ENCODE measurements at places on chromosomes 12 and 14.
A peak's percentile ranks its signal among the peaks of the same experiment; 100 is the strongest.

- DNase-seq: no peak
These were observed 77.2 kb downstream of the C2CD5 start for GRCh38 chr12:22467190-22467589.

DNA sequence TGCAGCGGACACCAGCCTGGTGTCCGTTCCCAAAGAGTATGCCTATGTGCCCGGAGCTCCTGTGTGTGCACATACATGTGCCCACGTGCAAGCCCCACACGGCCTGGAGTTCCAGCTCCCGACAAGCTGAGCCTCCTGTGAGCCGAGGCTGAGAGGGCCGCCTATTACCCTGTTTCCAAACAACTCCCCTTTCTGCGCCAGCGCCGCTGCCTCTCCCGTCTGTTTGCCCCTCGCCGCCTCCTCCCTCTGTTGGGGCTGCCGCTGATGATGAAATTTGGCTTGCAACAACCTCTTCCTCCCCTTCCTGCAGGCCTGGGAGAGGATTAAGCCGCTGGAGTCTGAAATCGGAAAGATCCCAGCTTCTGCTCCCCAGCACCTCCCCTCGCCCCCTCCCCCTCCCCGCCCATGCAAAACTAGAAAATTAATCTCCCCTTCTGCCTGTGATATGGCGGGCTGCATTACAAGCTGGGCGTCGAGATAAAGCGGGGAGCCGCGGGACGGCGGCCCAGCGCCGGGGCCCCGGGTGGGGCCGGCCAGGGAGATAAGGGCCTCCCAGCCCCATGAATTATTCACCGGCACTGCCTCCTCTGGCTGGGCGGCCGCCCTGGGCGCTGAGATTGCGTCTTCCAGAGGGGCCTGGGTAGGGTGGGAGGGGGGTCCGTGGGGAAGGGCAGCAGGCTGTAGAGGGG, 6.8 kb upstream of the ASIC1 start:
- DNase-seq: no peak

- no peak for DNase-seq
These were observed 8.5 kb downstream of the ITGB7 start for GRCh38 chr12:53198486-53199110.

- DNase-seq: no peak
These were observed 126.0 kb downstream of the SLC6A15 start for GRCh38 chr12:84786622-84787021.

- no peak for DNase-seq
These were observed 498.3 kb downstream of the KCNH5 start for GRCh38 chr14:62546862-62547474.

GRCh38 chr14:39264558-39264957, 30.8 kb downstream of the MIA2 start:
- DNase-seq: no peak

GRCh38 chr14:54278087-54278486, 118.7 kb upstream of the CDKN3 start:
- no peak for DNase-seq

GRCh38 chr12:50070314-50071060, 13.1 kb downstream of the ASIC1 start:
- DNase-seq: peak; percentile 48

- no peak for DNase-seq
These were observed 13.7 kb downstream of the SLC25A47 start for GRCh38 chr14:100336618-100337530.

- DNase-seq: no peak
These were observed 73.0 kb downstream of the CIT start for GRCh38 chr12:119804011-119804641.
